Stimulated activated CD8-positive, alpha-beta memory T cell treated with anti-CD3 and anti-CD28 coated beads, Interleukin-7, amount 100 ng/mL, for 1 hour (primary cell): ENCODE measurements at places on chromosomes 1 and 21.

GRCh38 chr1:216186141-216186540 is 237.1 kb downstream of the USH2A start:
- no peak for DNase-seq

GRCh38 chr1:235625831-235626230 is 23.8 kb downstream of the GNG4 start:
- DNase-seq, result no peak

DNA sequence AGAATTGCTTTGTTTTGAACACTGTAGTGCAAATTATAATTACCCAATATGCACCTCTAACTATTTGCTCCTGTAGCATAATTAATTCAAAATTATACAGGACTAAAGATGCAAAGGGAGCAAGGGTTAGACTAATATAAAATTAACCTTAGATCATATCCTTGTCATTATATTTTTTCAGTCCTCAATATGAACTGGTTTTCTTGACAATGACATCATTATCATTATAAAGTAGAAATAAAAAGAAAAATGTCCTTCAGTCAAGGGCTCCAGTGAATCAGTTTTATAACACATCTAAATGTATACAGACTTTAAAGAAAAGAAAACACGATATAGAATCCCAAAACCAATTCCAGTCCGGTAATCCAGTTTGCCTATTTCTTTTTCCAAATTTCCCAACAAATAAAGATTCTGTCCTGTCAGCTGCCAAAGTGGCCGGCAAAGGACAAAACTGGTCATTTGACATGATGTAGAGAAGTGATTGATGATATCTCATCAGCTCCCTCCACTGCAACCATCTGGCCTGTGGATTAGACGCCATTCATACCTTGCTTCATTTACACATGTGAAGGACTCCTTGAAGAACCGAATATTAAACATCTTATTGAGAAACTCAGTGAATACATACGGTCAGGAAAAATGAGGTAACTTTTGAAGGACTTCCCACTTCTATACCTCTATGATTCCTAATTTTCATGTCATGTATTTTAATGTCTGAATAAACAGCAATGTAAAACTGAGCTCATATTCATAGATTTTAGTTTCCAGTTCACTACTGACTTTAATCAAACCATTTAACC is 15.5 kb downstream of the DPYD start:
- no peak for DNase-seq

DNA sequence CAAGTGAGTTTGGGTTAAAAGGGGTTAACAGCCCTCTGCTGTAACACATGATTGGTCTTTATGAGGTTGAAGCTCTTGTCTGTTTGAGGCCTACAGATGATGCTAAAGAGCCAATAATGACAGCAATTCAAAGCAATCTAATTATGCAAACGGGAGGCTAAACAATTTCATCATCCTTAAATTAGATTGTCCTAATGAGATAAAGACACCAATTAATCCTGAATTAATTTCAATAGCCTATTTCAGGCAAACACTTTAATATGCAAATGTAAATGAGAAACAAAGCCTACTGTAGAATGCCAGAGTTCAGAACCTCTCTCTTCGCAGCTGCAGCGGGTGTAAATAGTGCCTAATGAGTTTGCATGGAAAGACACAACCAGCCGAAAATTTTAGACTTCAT is 504.7 kb upstream of the PBX1 start:
- DNase-seq, result no peak

DNA sequence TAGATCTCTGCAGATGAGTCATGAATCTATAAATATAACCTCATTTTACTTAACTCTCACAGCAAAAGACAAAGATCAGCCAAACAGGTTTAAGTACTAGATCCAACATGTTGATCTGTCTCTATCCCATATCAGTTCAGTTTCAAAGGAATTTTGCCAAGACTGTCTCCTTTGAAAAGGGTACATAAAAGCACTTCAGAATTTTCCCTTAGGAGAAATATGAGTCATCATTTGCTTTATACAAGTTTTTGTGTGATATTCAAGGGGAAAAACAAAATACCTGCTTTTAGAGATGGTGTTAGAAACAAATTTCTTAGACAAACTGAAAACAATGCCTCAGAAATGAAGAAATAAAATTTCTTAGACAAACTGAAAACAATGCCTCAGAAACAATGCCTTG is 73.5 kb upstream of the LRRC7 start:
- no peak for DNase-seq

GRCh38 chr1:20160034-20160433 is 20.9 kb downstream of the PLA2G2F start:
- no peak for DNase-seq

DNA sequence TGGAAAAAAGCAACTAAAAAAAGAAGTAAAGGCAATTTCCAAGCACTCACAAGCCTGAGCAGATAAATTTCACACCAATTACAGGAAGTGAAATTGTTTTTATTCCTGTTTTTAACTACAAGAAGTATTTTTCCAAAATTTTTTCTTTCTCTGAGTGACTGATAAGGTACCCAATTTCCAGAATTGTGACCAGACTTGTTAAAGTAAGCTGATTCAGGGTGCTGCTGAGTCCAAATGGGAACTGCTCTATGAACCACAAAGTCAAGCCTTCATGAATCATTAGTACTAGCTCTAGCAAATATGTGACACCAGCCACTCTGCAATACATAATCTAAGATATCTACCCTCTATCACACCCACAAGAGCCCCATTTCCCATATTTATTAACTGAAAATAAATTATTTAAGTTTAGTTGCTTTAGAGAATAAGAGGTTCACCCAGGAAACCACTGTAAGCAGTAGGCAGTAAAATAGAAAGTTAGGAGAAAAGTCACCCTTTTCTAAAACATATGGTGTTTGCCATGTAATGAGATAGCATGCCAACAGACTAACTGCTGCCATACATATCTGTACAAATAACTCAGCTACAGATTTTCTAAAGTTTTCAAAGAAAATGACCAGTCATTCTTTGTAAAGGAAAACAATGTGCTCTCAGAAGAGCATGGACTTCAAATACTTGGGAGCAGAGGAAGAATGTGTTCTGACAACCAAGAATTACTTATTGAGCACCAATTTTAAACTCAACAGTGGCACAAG is 43.1 kb upstream of the TNFSF18 start:
- no peak for DNase-seq

DNA sequence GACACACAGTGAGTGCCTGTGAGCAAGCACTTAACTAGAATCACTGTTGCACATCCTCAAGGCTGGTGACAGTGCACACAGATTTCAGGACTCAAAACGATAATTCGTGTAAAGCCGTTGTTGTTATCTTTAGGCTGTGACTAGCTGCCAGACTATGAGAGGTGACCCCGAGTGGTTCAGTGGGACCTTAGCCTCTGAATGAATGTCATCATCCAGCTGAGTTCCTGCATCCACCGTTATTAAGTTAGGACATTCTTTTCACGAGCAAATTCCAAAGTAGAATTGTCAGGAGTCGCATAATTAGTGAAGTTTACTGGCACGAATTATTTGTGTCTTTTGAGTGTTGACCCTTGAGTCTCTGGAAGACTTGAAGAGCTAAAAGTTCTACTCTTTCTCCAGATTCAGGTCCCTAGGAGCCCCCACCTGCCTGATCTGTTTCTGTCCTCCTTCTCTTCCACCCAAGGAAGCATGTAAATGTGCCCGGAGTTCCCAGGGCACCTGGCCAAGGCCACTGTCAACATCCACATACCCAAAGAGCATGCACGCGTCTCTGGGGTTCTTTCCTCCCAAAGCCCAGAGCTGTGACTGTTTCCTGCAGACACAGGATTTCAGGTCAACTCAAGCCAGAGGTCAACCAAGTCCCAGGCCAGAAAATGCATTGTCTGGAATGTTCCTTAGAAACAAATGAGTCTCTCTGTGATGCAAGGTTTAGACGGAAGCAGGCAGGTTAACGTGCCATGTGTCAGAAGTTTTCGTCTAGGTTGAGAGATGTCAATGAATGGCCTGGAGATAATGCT is 207.2 kb downstream of the TOMM20 start:
- no peak for DNase-seq

DNA sequence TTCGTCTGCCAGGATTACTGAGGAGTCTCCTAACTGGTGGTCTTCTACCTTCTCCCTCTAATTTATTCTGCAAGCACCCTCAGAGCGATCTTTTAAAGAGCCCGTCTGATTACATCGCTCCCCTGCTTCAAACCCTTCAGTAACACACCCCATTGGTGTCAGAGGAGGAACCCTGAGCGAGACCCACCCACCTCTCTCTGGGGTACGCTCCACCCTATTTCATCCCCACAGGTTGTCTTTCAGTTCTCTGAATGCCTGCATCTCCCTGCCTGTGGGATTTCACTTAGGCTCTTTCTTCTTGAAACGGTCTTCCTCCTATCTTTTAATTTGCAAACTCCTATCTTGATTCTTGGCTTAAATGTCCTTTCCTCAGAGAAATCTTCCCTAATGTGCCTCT is 39.4 kb downstream of the C1orf21 start:
- DNase-seq, result no peak

- DNase-seq, result no peak
Observed at GRCh38 chr1:93659822-93660503, 21.7 kb downstream of the BCAR3 start.

- no peak for DNase-seq
Observed at GRCh38 chr1:204587621-204588020, 71.4 kb downstream of the MDM4 start.

DNA sequence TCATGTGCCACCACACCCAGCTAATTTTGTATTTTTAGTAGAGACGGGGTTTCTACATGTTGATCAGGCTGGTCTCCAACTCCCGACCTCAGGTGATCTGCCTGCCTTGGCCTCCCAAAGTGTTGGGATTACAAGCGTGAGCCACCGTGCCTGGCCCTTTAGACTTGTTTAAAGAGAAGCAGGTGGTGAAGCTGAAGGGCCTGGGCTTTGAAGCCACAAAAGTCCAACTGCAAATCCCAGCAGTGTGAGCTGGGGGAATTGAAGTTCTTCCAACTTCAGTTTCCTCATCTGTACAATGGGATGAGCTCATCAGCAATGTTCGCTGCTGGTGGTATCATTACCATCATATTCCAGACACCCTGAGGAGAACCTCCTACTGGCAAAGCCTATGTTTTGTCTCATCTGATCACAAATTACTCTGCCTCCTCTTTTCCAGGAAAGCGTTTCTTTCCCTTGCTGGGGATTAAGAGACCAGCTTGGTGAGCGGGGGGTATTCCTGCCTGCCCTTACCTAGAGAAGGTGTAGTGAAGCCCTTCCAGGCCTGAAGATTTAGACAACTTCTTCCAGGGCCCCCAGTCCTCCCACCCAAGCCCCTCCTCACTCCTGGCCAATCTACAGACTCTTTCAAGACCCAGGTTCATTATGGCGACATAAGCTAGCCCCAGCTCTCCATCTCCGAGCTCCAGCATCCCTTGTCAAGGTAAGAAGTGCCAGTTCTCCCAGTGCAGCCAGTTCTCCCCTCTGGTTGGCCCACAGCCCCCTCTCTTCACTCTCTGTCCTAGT is 2.4 kb upstream of the SHISA4 start:
- no peak for DNase-seq

- no peak for DNase-seq
Observed at GRCh38 chr1:232978091-232978634, 27.8 kb downstream of the NTPCR start.

DNA sequence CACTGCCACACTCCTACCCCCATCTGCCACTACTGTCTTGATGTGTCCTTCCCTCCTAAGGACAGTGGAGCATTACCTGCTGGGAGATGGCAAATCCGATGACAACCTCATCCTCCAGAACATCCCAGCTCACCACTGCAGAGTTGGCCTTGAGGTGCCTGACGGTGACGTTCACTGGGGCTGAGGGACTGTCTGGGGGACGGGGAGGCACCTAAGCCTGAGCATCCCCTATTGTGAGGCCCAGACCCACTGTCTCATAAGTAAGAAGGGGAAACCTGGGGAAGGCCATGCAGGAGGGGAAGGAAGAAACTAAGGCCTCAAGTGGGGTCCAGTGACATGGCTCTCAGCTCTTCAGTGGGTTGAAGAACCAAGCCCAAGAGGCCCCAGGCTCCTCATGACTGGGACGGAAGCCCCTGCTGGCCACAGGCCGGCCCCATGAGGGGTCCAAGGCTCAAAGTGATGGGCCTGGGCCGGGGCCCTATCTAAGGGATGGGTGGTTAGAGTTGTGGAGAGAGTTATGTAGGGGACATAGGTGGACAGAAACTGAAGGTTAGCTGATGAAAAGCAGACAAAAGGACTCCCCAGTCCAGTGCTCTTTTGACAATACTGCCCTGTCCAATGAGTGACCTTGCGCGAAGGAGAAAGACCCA is 1.8 kb downstream of the FNDC5 start:
- DNase-seq, result no peak

GRCh38 chr1:211830055-211830327 is 572 bp downstream of the LPGAT1 start:
- DNase-seq, result no peak

DNA sequence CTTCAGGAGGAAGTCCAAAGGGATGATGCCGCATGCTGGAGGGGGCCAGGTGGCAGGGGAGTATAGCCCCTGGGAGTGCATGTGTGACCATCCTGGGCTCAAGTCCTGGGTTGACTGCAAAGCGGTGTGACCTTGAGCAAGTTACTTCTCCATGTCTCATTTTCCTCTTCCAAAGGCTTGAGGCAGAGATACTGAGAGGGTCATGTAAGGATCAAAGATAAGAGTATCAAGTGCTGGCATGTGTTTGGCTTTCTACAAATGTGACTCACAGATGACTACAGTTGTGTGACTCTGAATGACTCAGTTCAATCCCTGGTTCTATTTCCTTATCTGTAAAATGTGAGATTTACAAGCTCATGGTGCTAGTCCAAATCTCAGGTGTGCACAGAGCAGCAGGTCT is 26.1 kb downstream of the PROK1 start:
- no peak for DNase-seq

DNA sequence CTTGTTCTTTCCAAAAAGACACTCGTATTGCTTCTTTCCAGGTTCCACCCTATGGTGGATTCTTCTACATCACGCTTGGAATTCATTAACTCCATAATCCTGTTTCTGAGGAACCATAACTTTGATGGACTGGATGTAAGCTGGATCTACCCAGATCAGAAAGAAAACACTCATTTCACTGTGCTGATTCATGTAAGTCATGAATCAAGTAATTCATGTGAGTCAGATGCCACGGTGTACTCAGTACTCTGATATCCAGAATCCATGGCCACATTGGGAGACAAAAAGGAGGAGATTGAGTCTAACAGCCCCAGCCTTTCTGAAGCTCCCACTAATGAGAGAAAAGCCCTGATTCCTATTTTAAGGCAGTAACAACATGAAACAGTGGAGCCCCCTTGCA is 7.4 kb downstream of the CHI3L2 start:
- no peak for DNase-seq

- DNase-seq, result no peak
Observed at GRCh38 chr1:108830119-108831008, 26.5 kb downstream of the AKNAD1 start.
